ENCODE measurements at places on chromosomes 3 and 15. TPM values are rescaled to one million over a fixed set of nuclear protein-coding genes. Genes with fewer than 3 reads are reported as not detected.

Gene VEPH1
- total RNA-seq, result 0.21 TPM

Gene GALK2
- 23.7 TPM for total RNA-seq

DNA sequence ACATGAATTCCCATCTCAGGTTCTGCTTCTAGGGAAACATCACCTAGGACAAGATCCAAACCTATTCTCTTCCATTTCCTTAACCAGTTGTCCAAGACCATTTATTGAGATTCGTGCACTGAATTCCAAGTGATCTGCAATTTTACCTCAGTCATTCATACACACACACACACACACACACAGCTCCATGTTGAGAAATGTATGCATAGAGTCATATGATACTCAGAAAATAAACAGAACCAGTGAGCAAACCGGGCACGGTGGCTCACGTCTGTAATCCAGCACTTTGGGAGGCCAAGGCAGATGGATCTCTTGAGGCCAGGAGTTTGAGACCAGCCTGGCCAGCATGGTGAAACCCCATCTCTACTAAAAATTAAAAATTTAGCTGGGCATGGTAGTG, 6.1 kb upstream of the KPNA1 start:
- H3K36me3 ChIP-seq, result no peaks in the 10 kb centered on the region
- no peak overlapping the region for H3K27ac ChIP-seq
- no peak for DNase-seq

Gene PHLDB2
- total RNA-seq, result 134 TPM

- H3K27me3 ChIP-seq, result peaks cover 5% of the 10 kb centered on the region
- peaks cover 34% of the 10 kb centered on the region for H3K4me1 ChIP-seq
- peak; percentile 66 for DNase-seq
- H3K36me3 ChIP-seq, result peaks cover 16% of the 10 kb centered on the region
- peak overlapping the region; percentile 91 for H3K27ac ChIP-seq
Measured at GRCh38 chr15:78438619-78439285, 736 bp downstream of the IREB2 start.

- H3K36me3 ChIP-seq, result no peaks in the 10 kb centered on the region
- no peaks in the 10 kb centered on the region for H3K27me3 ChIP-seq
- no peak for DNase-seq
- no peak overlapping the region for H3K27ac ChIP-seq
Measured at GRCh38 chr3:49248840-49249227, 28.2 kb downstream of the C3orf62 start.

Gene CCR8
- not detected for total RNA-seq

DNA sequence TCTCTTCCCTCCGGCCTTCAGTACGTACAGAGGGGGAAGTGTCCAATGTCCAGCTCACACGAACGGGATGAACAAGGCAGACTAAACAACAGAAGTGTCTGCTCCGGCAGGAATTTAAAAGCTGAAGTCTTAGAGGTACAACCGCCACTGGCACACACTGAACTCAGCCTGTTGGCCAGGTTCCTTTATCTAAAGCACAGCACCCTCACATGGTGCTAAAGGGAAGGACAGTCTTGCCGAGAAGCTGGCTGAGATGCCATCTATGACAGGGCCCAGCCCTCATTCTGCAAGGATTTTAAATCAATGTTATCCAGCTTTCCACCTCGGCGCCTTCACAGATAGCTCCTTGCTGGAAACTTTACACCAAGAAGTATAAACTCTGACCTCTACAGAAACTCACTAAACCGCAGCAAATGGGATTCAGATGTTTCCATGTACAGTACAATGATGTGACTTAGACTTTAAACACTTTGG, 2.8 kb downstream of the ADAMTS17 start:
- H3K27ac ChIP-seq, result no peak overlapping the region
- peak; percentile 70 for DNase-seq
- peaks cover 24% of the 10 kb centered on the region for H3K27me3 ChIP-seq
- no peaks in the 10 kb centered on the region for H3K36me3 ChIP-seq
- peaks cover 2% of the 10 kb centered on the region for H3K4me1 ChIP-seq

Gene TNFSF10
- total RNA-seq, result not detected

GRCh38 chr3:100097919-100098783, 16.1 kb downstream of the FILIP1L start:
- H3K4me1 ChIP-seq, result peaks cover 44% of the 10 kb centered on the region
- no peaks in the 10 kb centered on the region for H3K27me3 ChIP-seq
- peaks cover 2% of the 10 kb centered on the region for H3K36me3 ChIP-seq
- H3K4me3 ChIP-seq, result no peak overlapping the region

Gene TTLL13
- not detected for total RNA-seq

DNA sequence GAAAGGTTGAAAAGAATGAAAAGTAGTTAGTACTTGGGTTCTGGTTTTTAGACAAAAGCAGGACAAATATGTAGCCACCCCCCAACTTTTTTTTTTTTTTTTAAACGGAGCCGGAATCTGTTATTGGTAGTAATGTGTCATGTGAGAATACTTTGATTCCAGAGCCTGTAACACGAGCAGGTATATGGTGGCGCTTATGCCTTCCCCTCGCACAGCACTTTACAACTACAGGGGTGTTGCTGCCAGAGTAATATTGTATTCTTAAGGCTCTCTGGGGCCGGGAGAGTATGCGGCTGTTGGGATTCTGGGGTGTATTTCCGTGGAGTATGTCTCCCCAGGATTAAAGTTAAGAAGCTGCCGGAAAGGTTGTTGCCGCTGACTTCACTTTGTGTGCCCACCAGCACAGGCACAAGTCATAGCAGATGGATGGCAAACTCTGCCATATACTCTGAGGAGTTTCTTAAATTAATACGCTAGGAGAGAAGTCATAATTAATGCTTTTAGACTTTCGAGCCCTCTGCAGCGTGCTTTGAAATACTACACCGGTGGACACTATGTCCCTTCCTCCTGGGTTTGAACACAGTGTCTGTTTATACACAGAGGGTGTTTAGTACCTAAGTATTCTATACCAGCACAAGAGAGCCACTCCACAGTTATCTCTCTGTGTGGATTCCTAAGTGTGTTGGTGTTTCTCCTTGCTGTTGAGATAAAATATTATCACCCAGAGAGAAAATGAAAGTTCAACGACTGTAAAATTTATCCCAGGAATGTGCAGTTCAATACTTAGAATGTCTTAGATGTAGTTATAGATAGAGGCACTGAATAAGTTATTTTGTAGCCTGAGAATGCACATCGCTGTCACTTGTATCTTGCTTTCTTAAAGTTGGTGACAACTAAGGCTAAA, 1.4 kb downstream of the MBNL1 start:
- DNase-seq, result no peak
- H3K27ac ChIP-seq, result peak overlapping the region; percentile 95
- no peaks in the 10 kb centered on the region for H3K27me3 ChIP-seq
- H3K36me3 ChIP-seq, result no peaks in the 10 kb centered on the region
- H3K4me1 ChIP-seq, result peaks cover 61% of the 10 kb centered on the region

Gene IQCF5
- total RNA-seq, result not detected

GRCh38 chr3:128313071-128313725, 153.5 kb downstream of the DNAJB8 start:
- DNase-seq, result peak; percentile 48
- H3K4me3 ChIP-seq, result no peak overlapping the region
- peaks cover 12% of the 10 kb centered on the region for H3K36me3 ChIP-seq
- H3K27ac ChIP-seq, result no peak overlapping the region
- H3K27me3 ChIP-seq, result no peaks in the 10 kb centered on the region

DNA sequence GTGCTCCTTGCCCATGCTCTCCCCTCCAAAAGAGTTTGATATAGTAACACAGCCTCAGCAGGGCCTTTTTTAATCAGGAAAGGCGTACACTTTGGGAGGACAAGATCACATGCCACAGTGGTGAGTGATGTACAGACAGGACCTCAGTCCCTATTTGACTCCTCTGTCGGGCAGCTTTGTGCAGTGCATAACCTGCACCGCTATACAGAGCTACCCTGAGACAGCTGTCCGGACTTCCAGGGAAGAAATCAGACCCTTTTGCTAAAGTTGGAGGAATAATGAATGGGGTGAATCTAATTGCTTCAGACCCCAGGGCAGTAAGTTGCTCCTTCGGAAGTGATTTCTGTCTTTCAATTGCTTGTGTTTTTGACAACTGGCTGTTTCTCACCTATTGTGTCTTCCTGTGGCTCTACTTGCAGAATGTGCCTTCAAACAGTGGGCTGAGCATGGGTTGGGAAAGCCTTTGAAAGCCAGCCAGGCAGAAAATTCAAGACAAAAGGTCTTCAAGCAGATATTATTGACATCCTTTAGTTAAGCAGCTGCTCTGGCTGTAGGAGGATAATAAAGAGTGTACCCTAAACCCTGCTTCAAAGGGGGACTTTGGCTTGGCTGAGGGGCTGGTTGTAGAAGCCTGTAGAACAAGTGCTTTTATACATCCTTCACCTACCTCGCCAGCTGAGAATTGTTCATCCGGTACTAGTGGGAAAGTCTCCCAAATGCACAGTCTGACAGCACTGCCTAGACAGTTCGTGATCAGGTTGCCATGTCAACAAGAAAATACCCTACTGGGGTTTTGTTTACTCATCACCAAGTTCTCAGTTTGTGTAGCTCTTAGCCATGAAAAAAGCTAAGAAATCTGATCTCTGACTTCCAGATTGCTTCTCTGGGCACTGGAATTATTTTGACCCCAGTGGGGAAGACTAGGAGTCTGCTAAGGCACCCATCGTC, 35.1 kb downstream of the SNTN start:
- H3K4me3 ChIP-seq, result no peak overlapping the region
- H3K4me1 ChIP-seq, result no peaks in the 10 kb centered on the region
- no peaks in the 10 kb centered on the region for H3K36me3 ChIP-seq
- H3K27me3 ChIP-seq, result peaks cover 11% of the 10 kb centered on the region
- no peak overlapping the region for H3K27ac ChIP-seq

GRCh38 chr3:177523067-177523675, 325.9 kb upstream of the TBL1XR1 start:
- H3K4me1 ChIP-seq, result peaks cover 35% of the 10 kb centered on the region
- H3K27me3 ChIP-seq, result no peaks in the 10 kb centered on the region
- no peak overlapping the region for H3K27ac ChIP-seq
- H3K4me3 ChIP-seq, result no peak overlapping the region

DNA sequence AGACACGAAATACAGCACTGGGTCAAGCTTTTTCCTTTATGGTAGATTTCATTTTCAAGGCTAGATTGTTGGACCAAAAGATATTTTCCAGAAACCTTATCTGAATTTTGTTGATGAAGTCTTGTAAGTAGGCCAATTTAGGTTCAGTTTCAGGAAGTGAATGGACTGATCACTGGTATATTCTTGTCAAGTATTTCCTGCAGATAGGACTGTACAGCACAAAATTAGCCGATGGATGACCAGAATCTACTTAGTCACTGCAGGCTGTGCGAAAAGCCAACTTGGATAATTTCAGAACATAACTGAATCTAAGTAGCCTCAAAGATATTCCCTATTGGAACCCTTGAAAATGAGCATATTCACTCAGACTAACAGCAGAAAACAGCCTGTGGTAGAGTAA, 206.5 kb downstream of the NR1D2 start:
- no peak for DNase-seq
- no peak overlapping the region for H3K27ac ChIP-seq
- peaks cover 8% of the 10 kb centered on the region for H3K4me1 ChIP-seq
- H3K27me3 ChIP-seq, result no peaks in the 10 kb centered on the region

Gene GPR160
- total RNA-seq, result not detected

- H3K36me3 ChIP-seq, result no peaks in the 10 kb centered on the region
- no peak overlapping the region for H3K27ac ChIP-seq
- no peak overlapping the region for H3K4me3 ChIP-seq
Measured at GRCh38 chr3:7854721-7855120, 646.9 kb upstream of the LMCD1 start.

Gene MST1R
- 1.1 TPM for total RNA-seq

DNA sequence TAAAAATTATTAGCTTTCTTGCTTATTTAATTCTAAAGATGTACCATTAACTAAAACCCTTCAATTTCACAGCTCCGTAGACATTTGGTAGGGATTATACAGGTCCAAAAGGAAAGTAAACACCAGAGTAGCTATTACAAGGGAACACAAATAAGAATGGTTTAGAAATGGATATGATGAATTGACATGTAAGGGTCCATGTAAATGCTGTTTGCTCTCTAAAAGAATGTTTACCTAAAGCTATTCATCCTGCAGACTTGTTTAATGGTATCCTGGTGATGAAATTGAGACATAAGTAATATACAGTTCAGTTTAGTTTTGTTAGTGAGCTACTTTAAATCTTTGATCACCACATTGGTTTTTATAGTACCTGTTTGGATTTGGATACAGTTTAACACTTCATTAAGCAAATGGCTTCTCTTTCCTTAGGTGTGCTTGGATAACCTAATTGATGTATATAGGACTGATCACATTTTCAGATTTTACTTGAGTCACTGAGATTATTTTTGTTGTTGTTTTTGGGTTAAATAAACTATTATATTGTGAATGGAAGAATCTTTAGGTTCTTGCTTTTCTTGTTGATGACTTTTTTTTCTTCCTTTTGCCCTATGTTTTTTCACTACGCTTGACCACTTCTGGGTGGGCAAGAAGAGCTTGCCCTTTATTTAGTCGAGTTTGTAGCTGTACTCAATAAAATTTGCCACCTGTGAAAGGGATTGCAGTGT, 115.4 kb downstream of the TCF12 start:
- H3K27me3 ChIP-seq, result no peaks in the 10 kb centered on the region
- no peak overlapping the region for H3K27ac ChIP-seq
- no peak for DNase-seq
- H3K4me1 ChIP-seq, result peaks cover 27% of the 10 kb centered on the region
- H3K36me3 ChIP-seq, result no peaks in the 10 kb centered on the region

GRCh38 chr15:78372880-78373279, 32.7 kb downstream of the CRABP1 start:
- peaks cover 11% of the 10 kb centered on the region for H3K4me1 ChIP-seq
- no peak overlapping the region for H3K27ac ChIP-seq
- H3K36me3 ChIP-seq, result no peaks in the 10 kb centered on the region
- no peak overlapping the region for H3K4me3 ChIP-seq
- H3K27me3 ChIP-seq, result peaks cover 20% of the 10 kb centered on the region

DNA sequence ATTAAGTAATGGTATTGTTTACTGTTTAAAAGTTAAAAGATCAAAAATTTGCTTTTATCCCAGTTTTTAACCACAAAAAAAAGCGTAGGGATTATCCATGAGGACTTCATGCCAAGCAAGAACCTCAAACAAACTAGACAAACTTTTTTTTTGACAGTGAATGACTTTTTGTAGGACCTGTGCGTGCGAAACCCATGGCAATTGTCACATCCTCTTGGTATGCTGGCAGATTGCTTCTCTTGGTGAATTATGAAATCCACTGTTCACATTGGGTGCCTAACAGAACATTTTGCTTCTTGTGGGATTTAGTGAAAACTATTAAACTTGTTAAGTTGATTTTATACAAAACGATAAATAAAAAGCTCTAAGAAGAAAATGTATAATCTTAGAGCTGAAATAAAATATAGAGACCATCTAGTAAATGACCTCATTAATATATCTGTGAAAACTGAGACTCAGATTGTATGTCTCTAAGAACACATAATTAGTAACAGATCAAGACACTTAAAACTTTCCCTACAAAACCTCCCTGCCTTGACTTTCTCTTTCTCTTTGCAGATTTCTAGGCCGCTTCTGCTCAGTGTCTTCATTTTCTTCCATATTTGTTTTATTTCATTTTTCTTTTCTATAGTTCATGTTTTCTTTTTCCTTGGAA, 87.3 kb upstream of the CGNL1 start:
- peak overlapping the region; percentile 19 for H3K27ac ChIP-seq
- peaks cover 68% of the 10 kb centered on the region for H3K36me3 ChIP-seq

Data from osteocyte (in vitro differentiated cells).